ENCODE measurements at places on chromosomes 1 and 21. TPM values are rescaled to one million over a fixed set of nuclear protein-coding genes. Genes with fewer than 3 reads are reported as not detected.

DNA sequence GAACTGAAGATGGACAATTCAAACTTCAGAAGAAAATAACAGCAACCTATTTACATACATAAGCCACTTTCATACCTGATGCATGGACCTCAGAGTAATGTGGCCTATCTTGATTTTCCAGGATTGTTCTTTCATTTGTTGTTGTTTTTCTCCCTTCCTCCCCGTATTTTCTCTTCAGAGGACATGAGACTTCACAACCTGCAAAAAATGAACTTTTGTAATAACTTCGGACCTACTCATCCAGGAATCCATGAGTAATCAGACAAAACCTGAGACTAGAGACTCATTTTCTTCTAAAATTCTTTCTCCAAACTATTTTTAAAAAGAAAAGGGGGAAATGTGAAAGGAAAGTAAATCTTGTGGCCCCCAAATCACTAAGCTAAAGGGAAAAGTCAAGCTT, 17.6 kb upstream of the PLA2G5 start:
- DNase-seq: no peak

Gene FCRL2
- not detected for polyA plus RNA-seq

- no peak for DNase-seq
Observed at GRCh38 chr21:46285206-46285661, at the start of gene MCM3AP. TSS of gene MCM3AP (minus strand) at chr21:46285611. CDS start at chr21:46285286, 325 bp downstream.

DNA sequence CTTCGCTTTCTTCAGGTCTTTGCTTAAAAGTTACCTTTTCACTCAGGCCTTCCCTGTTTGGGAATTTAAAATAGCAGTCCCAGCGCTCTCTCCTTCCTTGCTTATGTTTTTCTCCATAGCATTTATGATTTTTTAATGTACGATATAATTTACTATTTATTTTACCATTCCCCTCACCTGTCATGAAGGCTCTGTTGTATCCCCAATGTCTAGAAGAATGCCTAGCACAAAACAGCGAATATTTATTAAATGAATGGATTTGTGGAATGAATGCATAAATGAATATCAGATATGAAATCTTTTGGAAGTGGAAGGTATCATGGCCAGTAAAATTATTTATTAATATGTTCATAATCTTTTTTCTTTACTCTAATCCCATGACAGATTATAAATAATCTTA, 402 bp upstream of the OSBPL9 start:
- DNase-seq: no peak

DNA sequence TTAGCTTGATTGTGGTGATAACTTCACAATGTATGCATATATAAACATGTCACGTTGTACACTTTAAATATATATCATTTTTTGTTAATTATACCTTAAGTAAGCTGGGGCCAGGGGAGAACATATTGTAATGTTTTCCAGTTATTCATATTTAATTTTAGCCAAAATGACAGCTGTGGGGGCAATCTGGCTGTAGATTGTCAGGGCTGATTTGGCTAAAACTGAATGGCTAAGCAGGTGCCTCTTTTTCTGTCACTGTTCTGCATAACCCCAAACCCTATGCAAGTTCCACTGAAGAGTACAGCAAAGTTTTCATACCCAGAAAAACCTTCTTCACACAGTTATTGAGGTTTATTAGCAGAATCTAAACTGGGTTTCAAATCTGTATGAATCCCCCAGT, 318.2 kb downstream of the PTPRC start:
- DNase-seq: no peak

DNA sequence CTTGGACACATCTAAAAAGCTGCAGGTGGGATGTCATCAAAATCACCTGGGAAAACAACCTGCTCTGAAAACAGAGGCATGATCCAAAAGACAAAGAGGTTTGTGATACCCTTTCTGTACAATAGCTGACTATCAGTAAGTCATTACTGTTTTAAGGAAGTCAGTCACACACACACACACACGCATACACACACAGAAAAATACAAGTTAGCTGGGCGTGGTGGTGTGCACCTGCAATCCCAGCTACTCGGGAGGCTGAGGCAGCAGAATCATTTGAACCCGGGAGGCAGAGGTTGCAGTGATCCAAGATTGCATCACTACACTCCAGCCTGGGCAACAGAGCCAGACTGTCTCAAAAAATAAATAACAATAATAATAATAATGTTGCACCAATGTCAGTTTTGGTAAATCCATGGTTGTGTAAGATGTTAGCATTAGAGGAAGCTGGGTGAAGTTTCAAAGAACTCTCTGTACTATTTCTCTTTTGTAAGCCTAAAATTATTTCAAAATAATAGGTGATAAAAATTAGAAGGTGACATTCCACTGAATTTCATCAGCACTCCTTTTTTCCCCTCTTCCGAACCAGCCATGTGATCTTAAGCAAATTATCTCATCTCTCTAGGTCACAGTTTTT, 9.9 kb upstream of the HLCS start:
- no peak for DNase-seq

Gene SHISAL2A
- 5.5 TPM for polyA plus RNA-seq
